ENCODE measurements at places on chromosomes 11 and 22.

- DNase-seq: no peak
Measured at GRCh38 chr11:10808235-10808552, 532 bp downstream of the EIF4G2 start.

GRCh38 chr11:91979775-91980174, 244.8 kb upstream of the FAT3 start:
- DNase-seq: no peak

DNA sequence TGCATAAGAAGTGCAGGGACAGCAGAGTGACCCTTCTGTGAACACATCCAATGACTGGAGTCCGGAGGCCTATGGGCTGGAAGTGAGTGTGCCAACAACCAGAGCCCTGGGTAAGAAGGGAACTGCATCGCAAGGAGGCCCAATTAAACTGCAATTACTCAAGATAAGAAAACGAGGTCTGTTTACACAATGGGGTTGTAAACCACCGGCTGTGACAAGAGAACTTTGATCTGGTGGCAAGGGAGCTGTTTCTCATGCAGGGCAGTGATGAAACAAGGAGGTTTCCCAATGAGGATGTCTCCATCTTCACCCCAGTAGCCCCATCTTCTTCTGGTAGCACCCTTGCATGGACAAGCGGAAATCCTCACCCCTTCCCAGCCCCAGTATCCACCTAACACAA, 21.5 kb downstream of the ETS1 start:
- DNase-seq: no peak

DNA sequence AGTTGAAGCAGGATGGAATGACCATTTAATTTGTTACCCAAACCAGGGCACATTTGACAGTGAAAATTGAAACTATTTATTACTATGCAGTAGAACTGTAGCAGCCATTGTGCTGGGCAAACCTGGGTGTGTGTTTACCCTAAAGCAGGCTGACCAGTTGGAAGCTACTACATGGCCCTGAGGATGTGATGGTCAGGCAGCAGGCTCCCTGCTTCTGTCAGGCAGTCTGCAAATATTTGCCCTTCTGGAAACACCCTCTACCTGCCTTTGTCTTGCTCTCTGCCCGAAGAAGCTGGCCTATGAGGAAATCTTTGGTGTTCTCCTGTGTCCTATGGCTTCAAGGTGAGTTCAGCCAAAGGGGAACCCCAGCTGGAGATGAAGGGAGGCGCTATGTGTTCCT, 600.1 kb upstream of the KIRREL3 start:
- DNase-seq: no peak

GRCh38 chr11:16923987-16924386, 90.2 kb downstream of the PLEKHA7 start:
- DNase-seq: no peak

GRCh38 chr11:18617688-18618341, 16.3 kb downstream of the SPTY2D1 start:
- DNase-seq: no peak

- no peak for DNase-seq
Measured at GRCh38 chr11:102118937-102119336, 8.7 kb downstream of the YAP1 start.

DNA sequence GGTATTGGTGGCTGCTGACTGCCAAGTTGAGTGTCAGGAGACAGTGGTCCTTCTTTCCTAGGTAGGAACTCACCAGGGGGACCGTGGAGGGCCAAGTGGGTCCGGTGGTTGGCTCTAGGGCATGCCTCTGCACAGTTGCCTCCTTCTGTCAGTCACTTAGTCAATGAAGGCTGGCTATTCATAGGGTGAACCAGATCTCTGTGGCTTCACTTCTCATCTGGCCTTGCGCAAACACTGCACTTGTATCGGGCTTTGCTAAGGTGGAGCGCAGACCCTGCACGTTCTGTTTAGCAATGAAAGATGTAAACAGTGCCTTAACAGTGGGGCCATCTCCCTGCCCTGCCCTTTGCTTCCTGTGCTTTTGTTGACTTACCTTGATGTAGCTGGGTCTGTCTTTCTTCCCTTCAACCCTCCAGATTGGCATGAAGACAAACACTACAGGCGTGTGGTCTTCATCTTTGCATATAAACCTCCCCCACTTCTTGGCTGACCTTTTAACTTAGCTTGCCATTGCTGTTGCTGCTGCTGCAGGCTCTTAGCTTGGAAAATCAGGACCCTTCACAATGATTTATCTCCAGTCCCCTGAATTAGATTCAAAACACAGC, 6.7 kb upstream of the SORL1-AS1 start:
- DNase-seq: no peak

DNA sequence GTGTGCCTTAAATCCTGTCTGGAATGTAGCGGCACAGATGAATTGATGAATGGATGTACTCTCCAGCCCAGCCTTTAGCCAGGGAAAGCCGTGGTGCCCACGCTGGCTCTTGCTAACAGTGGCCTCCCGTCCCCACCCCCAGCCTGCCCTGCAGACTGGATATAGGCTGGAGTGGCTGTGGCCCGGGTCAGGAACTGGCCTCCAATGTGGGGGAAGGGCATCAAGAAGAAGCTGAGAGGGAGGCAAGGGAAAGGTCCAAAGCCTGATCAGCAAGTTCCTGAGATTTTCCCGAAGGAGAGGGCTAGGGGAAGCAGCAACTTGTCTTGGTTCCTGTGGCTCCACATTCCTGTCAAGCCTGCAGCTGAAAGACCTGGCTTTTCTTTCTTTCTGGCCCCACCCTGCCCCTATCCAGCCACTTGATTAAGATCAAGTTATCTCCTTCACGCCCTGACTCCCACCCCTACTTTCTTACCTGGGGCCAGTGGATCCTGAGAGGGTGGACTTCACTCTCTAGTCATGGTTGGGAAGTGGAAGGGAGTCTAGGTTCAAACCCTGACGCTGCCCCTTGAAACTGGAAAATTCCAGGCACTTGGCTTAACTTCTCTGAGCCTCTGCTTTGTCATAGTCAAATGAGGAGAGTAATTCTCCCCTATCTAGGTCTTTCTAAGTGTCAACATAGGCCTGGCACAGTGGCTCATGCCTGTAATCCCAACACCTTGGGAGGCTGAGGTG, 11.0 kb upstream of the MICALL1 start:
- DNase-seq: no peak

- DNase-seq: no peak
Measured at GRCh38 chr11:121869478-121869877, 246.5 kb downstream of the BLID start.

DNA sequence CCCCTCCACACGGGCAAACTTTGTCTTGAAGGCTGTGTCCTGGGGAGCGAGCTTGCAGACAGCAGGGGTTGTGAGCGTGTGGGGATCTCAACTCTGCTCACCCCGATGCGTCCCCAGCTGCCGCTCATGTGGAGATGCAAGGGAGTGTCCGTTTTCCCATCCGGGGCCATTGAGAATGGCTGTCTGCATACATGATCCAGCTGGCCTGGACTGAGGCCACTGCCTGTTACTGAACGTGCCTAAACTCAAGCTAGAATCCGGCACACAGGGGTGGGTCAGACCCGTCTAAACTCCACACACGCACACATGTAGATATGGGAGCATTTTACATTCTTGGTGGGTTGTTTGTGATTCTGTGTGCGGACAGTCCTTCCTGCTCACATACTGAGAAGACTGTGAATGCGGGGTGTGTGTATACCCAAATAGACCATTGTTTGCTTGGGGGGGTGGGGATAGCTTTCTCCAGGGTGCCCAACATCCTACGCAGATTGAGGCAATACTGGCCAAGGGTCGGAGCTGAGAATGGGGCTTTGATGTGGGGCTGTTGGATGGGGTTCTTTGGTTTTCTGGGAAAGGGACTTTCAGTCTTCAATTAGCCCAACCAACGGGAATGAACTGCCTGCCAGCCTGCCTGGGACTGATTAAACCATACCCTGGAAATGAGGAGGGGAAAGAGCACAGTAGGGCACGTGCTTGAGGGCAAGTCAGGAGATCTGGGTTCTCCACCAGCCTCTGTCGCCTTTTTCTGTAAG, 60.4 kb downstream of the ST3GAL4 start:
- no peak for DNase-seq

DNA sequence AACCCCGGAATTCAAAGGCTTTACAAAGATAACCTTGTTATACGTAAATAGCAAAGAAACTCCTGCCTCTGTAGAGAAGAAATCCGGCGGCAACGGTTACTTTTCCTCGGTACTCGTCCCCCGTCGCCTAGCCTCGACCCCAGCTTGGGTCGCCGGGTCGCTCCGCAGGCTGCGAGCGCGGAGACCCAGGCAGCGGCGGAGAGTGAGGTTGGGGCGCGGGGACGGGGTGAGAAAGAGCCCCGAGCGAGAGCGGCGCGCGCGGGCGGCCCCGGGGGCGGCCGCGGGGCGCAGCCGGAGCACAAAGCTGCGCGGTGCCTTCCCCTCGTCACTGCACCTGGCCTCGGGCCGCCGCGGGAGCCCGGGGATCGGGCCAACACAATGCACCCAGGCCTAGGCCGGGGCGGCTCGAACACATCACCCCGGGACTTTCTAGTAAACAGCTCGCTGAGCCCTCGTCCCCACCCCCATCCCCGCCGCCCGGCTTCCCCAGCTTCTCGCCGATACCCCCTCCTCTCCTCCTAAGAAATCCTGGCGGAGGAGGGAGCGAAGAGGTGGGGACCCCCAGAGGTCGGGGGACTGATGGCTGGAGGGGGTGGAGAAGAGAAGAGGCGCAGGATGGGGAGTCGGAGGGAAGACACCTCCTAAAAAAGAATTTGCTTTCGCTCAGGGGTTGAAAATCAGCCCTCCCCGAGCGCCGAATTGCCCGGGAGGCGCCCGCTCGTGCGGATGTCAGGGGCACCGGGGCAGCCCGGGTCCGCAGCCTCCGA, 845 bp downstream of the MPPED2 start:
- no peak for DNase-seq

- DNase-seq: no peak
Measured at GRCh38 chr11:123588117-123588863, 66.1 kb downstream of the SCN3B start.

GRCh38 chr11:124898711-124899110, 1.0 kb upstream of the ROBO4 start:
- no peak for DNase-seq

DNA sequence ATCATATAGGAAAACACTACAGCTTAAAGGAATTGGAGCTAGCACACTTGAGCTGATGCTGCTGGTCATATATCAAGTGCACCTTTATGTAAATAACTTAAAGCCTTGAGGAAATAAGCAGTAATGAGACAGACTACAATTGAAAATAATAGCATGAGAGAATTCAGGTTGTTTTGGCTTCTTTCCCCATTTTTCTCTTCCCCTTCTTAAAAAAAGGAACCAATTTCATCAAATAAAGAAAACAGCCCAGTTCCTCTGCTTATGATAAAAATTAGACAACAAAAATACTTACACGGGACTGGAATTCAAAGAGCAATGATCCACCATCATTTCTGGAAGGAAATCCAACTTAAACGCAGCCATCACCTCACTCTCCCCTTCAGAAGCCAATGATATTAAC, 50.2 kb upstream of the RAPSN start:
- DNase-seq: no peak

DNA sequence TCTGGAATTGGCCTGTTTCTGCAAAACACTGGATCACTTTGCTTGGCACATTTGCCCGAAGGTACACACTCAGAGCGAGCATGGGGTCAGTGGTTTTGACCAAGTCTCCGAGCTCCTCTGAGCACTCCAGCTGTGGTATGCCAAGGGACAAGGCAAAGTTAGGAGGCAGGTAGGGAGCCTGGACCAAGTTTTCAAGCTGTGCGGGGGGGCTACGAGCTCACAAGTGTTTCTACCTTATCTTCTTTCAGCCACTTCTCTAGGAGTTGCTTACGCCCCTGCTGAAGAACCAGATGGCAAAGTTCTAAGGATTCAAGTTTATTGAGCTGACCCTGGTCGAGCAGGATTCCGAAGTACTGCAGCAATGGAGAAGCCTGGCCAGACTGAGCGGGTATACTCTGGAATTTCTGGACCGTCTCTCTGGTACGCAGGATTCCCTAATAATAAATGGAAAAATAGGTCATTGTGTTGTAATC, 54.7 kb upstream of the SLC25A1 start:
- DNase-seq: no peak

GRCh38 chr11:99592266-99592665, 571.5 kb downstream of the CNTN5 start:
- DNase-seq: no peak

DNA sequence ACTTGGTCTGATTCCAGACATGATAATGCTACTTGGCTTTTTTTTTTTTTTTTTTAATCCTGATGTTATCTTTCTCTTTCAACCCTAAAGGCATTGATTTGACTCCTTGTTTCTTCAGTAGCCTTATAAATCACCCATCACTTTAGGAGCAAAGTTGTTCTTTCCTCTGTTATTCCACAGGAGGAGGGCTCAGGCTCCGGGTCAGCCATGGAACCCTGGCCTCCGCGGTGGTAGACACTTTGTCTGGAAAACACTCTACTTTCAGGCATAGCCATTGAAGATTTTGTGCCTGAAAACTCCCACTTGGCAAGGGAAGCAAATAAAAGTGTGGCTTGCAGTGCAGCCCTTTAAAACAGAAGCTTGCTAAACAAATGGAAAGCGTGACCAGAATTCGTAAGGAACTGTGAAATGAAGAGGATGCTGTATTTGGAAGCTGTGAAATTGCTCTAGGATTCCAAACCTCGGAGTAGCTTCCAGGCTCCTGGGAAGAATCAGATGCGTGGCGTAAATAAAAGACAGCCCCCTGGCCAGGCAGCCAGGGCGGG, 44.9 kb downstream of the ARHGAP8 start:
- DNase-seq: no peak

DNA sequence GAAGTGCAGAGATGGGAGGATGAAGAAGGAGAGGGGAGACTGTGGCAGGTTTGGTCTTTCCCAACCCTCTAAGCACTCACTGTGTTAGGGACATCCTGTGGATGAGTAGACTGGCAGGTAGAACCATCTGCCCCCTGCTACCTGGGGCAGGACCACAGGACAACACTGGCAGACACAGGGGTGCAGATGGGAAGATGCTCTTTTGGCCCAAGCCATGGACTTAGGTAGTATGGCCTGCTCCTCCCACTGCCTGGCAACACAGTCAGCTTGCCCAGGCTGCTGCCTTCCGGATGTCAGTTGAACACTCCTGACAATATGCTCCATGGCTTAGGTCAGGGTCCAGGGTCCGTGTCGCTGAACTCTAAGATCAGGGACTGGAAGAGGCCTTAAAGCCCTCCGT, 140.7 kb upstream of the NAV2 start:
- DNase-seq: no peak

GRCh38 chr11:132046288-132046865, 676.0 kb downstream of the NTM start:
- DNase-seq: no peak

DNA sequence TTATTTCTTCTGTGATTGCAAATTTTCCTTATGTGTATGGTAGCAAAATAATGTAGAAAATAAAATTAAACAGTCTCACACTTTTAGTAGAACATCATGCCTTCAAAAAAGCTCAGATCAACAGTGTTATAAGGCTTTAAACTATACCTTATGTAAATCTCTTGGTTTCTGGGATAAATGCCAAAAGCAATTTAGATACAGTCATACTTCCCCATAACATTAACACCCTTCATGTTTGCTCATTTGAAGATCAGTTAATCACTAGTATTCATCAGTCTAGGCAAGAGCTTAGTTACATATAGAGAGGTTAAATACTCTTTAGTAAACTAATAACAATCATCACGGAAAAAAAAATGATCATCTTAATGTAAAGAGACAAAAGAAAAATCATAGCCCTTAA, 421.8 kb upstream of the ANO3 start:
- no peak for DNase-seq
